ENCODE measurements at places on chromosomes 4 and X.
A peak's percentile ranks its signal among the peaks of the same experiment; 100 is the strongest.

DNA sequence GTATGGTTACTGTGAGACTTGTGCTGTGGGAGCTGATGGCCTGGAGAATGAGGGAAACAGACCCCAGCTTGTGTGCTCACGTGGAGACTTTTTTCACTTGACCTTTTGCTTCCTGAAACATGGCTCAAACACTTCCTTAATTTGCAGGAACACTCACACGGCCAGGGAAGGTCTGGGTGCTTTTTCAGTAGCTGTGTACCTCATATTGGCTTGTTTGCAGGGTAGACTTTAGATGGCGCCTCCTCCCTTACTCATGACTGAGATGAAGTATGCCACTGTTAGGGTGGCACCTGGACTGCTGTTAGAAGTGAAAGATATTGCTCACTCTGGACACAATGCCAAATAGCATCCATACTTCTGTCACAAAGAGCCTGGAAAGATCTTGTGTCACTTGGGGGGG lies 75.7 kb upstream of the WDR1 start:
- no peak overlapping the region for H3K27ac ChIP-seq
- peaks cover 5% of the 10 kb centered on the region for H3K27me3 ChIP-seq
- DNase-seq, result no peak

- H3K27ac ChIP-seq, result peak overlapping the region; percentile 87
- H3K36me3 ChIP-seq, result peaks cover 50% of the 10 kb centered on the region
- no peak for DNase-seq
- peaks cover 80% of the 10 kb centered on the region for H3K4me1 ChIP-seq
- no peak overlapping the region for H3K4me3 ChIP-seq
Observed at GRCh38 chr4:3197366-3198105, 51.4 kb upstream of the MSANTD1 start.

DNA sequence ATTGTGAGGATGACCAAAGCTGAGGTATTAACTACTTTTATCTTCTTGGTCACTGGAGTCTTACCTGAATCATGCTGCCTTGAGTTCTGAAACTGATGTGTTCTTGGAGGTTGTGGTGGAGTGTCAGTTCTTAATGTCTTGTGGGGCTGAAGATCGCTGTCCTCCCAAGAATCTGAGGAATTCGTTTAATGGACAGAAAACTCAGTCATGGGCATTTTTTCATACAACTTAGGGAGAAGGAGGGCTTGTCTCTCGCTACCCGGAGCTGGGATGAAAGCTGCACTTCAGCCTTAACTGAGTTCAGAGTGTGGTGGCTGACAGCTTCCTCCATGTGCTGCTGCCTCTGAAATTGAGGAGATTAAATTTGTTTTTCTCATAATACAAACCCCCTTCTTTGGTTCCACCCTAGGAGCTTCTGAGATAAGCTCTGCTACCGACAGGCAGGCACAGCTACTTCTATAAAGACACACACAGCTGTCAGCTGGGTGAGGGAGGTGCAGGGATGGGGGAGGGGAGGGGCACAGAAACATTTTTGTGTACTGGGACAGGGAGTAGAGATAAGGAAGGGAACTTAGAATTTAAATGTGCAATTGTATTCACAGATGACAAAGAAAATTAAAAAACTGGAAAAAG lies 30.8 kb downstream of the RBBP7 start:
- no peaks in the 10 kb centered on the region for H3K27me3 ChIP-seq
- no peak overlapping the region for H3K27ac ChIP-seq
- H3K4me3 ChIP-seq, result no peak overlapping the region

DNA sequence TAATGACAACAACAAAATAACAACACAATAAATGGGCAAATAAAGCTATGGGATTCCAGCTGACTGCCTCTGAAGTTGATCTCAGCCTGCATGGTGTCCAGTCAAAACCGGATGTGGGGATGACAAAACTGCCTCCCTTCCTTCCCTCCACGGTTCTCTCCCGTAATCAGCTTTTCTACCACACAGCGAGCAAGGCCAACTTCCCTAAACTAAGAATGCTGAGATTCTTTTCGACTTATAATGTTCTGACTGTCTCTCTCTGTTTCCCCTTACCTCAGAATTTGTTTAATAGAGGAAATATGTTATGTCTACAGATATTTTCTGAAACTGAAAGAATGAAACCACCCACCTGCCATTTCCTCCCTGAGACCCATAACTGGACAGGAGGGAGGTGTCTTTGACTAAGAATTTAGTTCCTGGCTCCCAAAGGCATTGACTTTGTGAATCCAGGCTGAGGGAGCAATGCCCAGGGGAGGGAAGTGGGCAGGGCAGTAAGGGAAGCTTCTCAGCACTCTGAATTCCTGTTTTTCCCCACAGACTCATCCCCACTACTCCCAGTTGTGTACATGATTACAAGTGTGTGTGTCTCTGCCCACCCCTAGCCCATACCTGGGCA lies 1.0 kb upstream of the TLR1 start:
- peaks cover 37% of the 10 kb centered on the region for H3K36me3 ChIP-seq
- peaks cover 2% of the 10 kb centered on the region for H3K27me3 ChIP-seq

DNA sequence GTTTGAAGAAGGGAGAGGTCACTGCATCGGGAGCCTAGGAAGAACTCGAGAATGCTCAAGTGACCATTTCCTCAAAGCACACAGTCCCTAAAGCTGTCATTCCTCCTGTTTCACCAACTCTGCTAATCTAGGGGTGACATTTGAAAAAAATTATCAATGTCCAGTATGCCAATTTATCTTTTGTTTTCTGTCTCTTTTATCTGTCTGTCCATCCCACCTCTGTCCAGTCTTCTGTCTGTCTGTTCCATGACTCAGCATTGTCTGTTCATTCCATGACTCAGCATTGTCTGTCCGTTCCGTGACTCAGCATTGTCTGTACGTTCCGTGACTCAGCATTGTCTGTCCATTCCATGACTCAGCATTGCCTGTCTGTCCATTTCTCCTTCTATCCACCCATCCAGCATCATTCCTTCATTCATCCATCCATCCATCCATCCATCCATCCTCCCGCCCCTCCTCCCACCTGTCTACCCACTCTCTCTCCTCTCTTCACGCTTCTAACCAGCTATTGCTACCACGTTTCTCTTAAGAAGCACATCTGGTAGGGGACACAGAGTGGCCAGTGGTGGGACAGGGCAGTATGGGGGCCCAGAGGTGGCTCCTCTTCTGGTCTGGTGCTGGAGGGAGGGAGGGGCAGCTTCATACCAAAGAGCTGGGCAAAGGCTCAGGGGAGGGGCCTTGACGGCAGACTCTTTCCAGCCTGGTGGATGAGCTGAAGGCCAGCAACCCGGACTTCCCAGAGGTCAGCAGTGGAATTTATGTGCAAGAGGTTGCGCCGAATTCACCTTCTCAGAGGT lies 34.1 kb downstream of the HTRA3 start:
- no peaks in the 10 kb centered on the region for H3K27me3 ChIP-seq
- no peak overlapping the region for H3K27ac ChIP-seq
- no peaks in the 10 kb centered on the region for H3K4me1 ChIP-seq

GRCh38 chr4:153655002-153655541 lies 29.0 kb upstream of the TLR2 start:
- no peaks in the 10 kb centered on the region for H3K36me3 ChIP-seq
- peaks cover 27% of the 10 kb centered on the region for H3K4me1 ChIP-seq
- DNase-seq, result no peak
- peaks cover 3% of the 10 kb centered on the region for H3K27me3 ChIP-seq
- no peak overlapping the region for H3K27ac ChIP-seq
- H3K4me3 ChIP-seq, result no peak overlapping the region

GRCh38 chr4:150828159-150828558 lies 186.9 kb downstream of the LRBA start:
- H3K4me3 ChIP-seq, result peak overlapping the region; percentile 2
- peak overlapping the region; percentile 80 for H3K27ac ChIP-seq
- DNase-seq, result peak; percentile 29
- no peaks in the 10 kb centered on the region for H3K27me3 ChIP-seq
- peaks cover 16% of the 10 kb centered on the region for H3K4me1 ChIP-seq

- no peak overlapping the region for H3K4me3 ChIP-seq
- no peaks in the 10 kb centered on the region for H3K4me1 ChIP-seq
- no peaks in the 10 kb centered on the region for H3K36me3 ChIP-seq
- H3K27ac ChIP-seq, result no peak overlapping the region
- H3K27me3 ChIP-seq, result no peaks in the 10 kb centered on the region
- DNase-seq, result no peak
Observed at GRCh38 chrX:35741142-35741541, 57.0 kb upstream of the MAGEB16 start.

GRCh38 chr4:12393631-12394262 lies 965.1 kb upstream of the HS3ST1 start:
- no peaks in the 10 kb centered on the region for H3K4me1 ChIP-seq
- no peaks in the 10 kb centered on the region for H3K36me3 ChIP-seq
- no peaks in the 10 kb centered on the region for H3K27me3 ChIP-seq
- H3K27ac ChIP-seq, result no peak overlapping the region

GRCh38 chrX:138928737-138929459 lies 217.4 kb upstream of the FGF13 start:
- H3K27me3 ChIP-seq, result no peaks in the 10 kb centered on the region
- no peaks in the 10 kb centered on the region for H3K4me1 ChIP-seq
- no peak overlapping the region for H3K4me3 ChIP-seq
- no peaks in the 10 kb centered on the region for H3K36me3 ChIP-seq

DNA sequence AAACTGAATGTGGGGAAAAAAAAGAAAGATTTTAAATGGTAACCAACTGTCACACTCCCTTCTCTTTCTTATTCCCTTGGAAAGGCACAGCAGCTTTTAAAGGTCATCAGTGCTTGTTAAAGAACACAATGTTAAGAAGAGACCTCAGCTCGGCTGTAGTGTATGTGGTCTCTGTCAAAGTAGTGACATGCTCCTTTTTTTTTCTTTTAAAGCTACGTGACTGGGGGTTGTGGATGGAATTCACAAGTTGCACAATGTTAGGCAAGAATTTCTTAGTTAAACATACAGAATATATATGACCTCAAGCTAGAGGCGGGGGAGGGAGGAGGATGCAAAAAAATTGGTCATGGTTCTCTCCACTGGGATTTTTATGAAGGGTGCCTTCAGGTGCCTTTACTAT lies 45.6 kb downstream of the OCRL start:
- no peak for DNase-seq
- H3K27me3 ChIP-seq, result no peaks in the 10 kb centered on the region
- no peak overlapping the region for H3K4me3 ChIP-seq
- no peak overlapping the region for H3K27ac ChIP-seq
- no peaks in the 10 kb centered on the region for H3K36me3 ChIP-seq

GRCh38 chrX:100409610-100410590 lies at the start of gene PCDH19:
PCDH19 (minus strand) TSS chrX:100410273; CDS start chrX:100408597, 1,676 bp downstream.
- DNase-seq, result peak; percentile 5
- H3K4me1 ChIP-seq, result peaks cover 4% of the 10 kb centered on the region
- H3K27me3 ChIP-seq, result peaks cover 67% of the 10 kb centered on the region
- H3K27ac ChIP-seq, result peak within 1 kb of the TSS; percentile 50
- no peak within 1 kb of the TSS for H3K4me3 ChIP-seq
- peaks cover 1% of the 10 kb centered on the region for H3K36me3 ChIP-seq

- H3K4me1 ChIP-seq, result no peaks in the 10 kb centered on the region
- no peaks in the 10 kb centered on the region for H3K27me3 ChIP-seq
- H3K36me3 ChIP-seq, result no peaks in the 10 kb centered on the region
- DNase-seq, result no peak
- no peak overlapping the region for H3K27ac ChIP-seq
Observed at GRCh38 chr4:45350438-45350837, 624.1 kb upstream of the GNPDA2 start.

Data from activated CD4-positive, alpha-beta T cell treated with anti-CD3 and anti-CD28 coated beads, Interleukin-2, amount 10 ng/mL, durations not matched to agents 7 days and 5 days (primary cell).